Right cardiac atrium (tissue), 5 donors: ENCODE measurements at places on chromosomes 1 and 21.

- DNase-seq = no peak
Measured at GRCh38 chr1:114116086-114116485, 37.6 kb downstream of the SYT6 start.

GRCh38 chr1:237133921-237134320 lies 91.9 kb downstream of the RYR2 start:
- DNase-seq = no peak

GRCh38 chr1:163195728-163196448 lies 6.8 kb downstream of the RGS5 start:
- DNase-seq = peak; percentile 47

DNA sequence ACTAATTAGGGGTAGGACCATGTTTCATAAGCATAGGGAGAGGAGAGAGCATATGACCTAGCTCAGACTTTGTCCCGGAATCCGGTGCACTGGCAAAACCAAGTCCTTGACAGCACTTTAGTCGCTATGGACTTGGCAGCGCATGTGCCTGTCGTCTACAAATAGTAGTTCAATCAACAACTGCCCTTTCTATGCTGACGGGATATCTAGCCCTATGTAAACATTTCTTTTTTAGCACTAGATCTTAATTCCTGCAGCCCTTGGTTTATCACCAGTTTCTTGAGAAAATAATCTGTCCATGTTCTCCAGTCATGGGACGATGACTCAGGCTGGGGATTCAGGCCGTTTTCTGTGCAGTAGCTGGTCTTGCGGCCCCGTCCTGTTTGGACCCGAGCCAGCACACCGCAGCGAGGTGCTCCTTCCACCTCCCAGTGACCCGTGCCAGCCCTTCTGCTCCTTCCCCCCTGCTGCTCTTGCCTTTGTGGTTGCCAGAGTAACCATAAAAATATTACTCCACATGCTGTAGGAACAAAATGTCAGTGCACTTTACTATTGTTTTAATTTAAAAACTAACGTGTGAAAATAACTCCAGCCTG lies 8.6 kb upstream of the MT1HL1 start:
- peak; percentile 86 for DNase-seq

DNA sequence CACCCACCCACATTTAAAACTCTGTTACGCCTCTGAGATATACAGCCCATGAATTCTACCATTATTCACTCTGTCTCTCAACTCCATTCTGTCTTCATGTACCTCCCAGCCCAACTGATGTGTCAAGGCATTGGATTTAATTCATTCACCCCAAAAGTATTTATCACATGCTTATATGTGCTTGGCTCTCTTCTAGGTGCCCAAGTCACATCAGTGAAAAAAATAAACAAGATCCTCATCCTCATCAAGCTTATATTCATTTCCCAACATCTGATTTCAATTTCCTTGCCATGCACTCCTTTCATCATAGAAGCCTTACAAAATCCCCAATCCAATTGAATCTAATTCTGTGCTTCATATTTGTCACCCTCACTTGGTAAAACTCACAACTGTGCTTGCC lies 967.6 kb downstream of the LTN1 start:
- DNase-seq = no peak

- no peak for DNase-seq
Measured at GRCh38 chr1:41830726-41831125, 88.0 kb downstream of the HIVEP3 start.

- DNase-seq = no peak
Measured at GRCh38 chr1:198467907-198468306, 72.6 kb downstream of the ATP6V1G3 start.

DNA sequence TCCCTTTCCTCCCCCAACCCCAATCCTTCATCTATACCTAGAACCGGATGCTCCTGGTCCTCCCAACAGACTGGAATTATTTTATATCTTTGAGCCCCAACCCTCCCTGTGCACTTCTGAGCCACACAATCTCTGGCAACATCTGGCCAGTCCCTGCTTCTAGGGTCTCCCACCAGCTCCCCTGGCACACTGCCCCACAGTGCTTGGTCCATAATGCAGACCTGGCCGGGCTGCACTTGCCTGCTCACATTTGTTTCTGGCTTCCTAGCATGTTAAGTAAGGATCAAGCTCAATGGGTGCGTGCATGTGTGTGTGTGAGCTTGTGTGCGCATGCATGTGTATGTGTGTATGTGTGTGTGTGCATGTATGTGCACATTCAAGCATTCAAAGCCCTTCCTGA lies 8.8 kb downstream of the TRIM62 start:
- DNase-seq = no peak

- no peak for DNase-seq
Measured at GRCh38 chr1:41280202-41281032, 38.3 kb upstream of the SCMH1 start.
